Stimulated activated effector memory CD8-positive, alpha-beta T cell treated with anti-CD3 and anti-CD28 coated beads, Interleukin-12 subunit alpha, Interleukin-12 subunit beta, amount 100 ng/mL, for 72 hours (primary cell): ENCODE measurements at places on chromosomes 13 and 19.

DNA sequence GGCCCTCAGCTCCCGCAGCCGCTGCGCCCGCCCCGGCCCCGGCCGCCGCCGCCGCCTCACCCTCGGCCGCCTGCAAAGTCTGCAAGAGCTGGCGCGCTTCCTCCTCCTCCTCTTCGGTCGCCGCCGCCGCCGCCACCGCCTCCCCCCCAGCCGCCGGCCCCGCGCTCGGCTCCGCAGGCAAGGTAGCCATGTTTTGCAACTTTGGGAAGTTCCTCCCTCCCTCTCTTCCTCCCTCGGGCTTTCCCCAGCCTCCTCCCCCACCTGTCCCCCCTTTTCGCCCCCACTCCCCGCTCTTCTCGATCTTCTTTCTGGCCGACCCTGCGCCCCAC, 433 bp downstream of the SIX5 start:
- no peak for DNase-seq

- no peak for DNase-seq
These were observed 22.1 kb upstream of the OLFM2 start for GRCh38 chr19:9958379-9958821.

DNA sequence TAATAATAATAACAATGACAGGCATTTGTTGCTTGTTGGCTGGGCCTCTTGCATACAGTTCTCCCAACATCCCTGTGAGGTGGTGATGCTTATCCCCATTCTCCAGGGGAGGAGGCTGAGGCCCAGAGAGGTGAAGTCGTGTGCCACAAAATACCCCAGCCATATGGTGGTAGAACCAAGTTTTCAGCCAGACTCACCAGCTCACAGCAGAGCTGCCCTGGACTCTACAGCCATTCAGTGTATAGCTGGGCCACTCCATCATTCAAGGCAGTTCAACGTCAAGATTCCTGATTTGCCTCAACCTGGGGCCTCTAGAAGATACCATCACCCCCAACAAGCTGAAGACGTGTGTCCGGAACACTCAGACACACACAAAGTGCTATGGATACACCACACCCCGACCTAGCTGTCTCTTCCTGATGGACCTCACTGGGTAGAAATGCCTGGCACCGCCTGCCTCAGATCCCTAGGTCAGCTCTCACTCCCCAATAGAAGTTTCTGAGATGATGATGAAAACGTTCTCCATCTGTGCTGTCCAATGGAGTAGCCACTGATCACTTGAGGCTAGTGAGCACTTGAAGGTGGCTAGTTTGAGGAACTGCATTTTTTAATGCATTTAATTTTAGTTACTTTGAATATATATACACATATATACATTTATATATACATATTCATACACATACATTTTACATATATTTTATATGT, 4.3 kb upstream of the CEACAM19 start:
- no peak for DNase-seq

- DNase-seq, result no peak
These were observed 31.9 kb downstream of the PTPRS start for GRCh38 chr19:5308451-5309437.

DNA sequence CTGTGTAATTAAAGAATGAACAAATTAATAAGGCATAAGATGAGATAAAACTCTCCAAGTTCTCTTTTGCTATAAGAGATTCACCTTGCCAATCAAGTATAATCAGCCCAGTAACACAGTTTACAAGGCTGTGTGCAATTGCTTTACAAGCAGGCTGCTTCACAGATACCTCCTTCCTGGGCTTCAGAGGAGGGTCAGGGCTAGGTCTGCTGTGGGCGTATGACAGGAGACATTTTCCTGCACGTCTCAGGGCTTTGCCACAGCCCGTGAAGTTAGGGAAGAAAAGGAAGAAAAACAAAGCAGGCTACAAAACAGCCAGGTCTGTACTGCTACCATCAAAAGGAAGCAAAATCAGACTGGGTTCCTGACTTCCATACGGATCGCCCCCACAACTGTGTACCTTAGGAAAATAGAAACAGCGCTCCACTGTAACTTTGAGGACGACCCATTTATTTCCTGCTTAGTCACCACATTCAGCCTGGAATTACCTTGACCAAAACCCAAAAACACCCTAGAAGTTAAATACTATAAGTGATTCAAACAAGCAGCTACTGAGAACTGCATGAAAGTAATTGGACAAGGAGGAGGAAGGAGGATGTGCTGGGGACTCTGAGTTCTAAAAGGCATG, 12.4 kb downstream of the EFNB2 start:
- no peak for DNase-seq

- no peak for DNase-seq
These were observed 30.3 kb downstream of the TSHZ3 start for GRCh38 chr19:31318790-31319425.

DNA sequence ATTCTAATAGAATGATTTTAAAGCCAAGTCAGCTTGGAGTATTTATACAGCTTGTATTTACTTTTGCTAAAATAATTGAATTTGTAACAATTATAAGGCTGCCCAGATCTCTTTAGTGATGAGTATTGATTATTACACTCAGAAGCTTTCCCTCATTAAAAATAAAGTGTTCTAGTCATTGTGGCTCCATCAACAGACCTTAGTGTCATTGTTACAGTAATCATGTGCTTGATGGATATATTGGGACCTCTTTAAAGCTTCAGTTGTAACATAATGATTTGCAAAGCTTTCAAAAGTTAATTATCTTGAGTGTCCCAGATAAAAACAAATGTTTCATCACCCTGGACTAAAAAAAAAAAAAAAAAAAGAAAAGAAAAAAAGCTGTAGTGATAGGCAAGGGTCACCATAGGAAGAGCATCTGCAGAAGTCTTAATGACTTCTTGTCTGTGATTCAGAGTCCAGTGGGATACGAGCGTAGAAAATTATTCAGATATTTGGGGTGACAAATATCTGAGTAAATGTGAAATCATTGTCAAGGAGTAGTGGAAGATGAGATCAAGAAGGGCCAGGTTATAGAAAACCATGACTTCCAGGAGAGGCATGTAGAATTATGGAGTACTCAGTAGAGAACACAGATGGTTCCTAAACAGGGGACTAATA, 369.6 kb downstream of the DCT start:
- no peak for DNase-seq

DNA sequence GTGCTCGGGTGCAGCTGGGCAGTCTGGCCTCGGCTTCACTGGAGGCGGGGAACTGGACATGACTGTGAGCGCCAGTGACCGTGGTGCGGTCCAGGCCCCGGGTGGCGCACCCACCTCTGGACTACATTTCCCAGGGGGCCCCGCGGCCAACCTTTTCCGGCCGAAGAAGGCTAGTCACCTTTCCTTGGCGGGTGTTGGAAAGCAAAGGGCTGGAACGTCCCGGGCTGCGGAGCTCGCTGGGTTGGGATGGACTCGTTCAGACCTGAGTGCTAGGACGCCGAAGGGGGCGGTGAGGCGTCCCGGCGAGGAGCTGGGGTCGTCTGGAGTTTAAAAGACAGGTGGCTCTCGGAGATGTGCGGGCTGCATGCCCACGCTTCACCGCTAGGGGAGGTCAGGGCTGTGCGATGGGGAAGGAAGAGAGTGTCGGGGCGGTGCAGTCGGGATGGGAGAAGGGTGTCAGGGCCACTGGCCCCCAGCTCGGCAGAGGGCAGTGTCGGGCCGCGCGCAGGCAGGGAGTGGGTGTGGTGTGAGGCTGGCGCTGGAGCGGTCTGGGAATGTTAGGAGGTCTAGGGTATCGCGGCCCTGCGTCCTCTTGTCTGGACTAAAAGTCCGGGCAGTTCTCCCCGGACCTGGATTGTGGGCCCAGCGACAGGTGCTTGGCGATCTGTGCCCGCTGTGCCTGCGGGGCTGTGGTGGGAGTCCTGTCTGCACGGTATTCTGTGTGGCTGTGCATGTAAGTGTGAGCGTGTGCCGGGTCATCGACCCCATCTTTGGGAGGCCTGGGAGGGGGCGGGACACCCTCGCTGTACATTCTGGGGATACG, 57.1 kb downstream of the ZNF568 start:
- peak; percentile 66 for DNase-seq

DNA sequence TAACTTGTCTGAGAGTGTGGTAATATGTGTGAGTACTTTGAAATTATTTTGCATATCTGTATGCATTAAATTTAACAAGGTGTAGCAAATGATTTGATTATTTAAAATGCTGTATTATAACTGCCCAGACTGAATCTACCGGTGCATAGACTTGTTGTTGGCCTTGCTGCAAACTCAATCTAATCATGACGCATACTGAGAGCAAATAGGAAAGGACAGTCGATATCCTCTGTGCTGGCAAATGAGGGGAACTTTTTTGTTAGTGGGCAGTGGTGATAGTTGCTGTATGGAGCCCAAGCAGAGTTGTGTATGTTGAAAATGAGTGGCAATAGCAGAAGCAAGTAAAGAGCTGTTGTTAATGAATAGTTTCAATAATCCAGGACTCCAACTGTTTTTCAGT, 127.4 kb downstream of the LMO7 start:
- no peak for DNase-seq

DNA sequence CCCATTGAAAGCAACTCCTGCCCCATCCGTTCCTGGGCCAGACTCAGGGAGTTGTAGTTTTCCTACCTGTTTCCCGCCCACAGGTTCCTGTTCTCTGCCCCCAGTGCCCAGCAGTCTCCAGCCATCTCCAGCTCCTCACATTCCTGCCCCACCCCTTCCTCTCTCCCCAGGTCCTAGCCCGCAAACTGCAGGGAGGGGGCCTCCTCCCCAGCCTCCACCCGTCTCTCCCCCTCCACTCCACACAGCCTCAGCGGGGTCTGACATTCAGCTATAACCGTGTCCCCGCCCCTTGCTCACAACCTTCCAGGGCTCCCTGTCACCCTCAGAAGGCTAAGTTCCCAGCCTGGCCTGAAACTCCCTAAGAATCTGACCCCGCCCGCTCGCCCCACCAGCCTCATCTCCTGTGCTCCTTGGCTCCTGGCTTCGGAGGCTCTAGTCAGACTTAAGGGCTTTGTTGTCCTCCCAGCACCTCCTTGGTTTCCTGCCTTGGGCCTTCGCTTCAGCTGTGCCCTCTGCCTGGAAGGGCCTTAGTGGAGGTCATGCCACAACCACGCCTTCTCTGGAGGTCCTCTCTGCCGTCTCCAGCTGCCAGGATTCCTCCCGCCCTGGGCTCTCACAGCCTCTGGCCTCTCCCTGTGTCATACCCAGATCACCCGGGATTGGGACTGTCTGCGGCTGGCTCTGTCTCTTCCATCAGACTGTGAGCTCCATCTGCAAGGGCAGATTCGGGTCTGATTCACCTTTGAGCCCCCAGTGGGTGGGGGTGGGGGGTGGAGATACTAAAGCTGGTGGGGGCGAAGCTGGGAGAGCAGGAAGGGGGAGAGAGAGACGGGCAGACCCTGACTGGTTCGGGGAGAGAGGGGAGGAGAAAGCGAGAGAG, 5.1 kb upstream of the SPACA6 start:
- DNase-seq, result no peak

- no peak for DNase-seq
These were observed 154.9 kb upstream of the KLF12 start for GRCh38 chr13:74289107-74289506.

GRCh38 chr19:7522923-7523667, 671 bp downstream of the MCOLN1 start:
- no peak for DNase-seq

DNA sequence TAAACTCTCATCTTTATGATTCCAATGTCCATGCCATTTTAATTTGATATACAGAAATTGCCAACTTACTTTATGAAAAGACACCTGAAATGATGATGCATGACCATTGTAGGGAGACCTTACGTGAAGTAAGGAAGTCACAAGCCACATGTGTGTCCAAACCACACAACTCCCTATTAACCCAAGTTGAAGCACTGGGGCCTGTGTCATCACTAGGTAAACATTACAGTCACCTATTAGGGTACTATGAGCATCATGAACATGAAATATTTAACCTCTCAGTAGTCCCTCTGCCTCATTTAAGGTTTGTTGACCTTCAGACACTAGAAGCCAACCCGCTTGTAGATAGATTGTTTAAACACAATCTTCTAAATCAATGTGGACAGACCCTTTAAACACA, 576.9 kb downstream of the IRS2 start:
- no peak for DNase-seq

- no peak for DNase-seq
These were observed 551.4 kb upstream of the SGCG start for GRCh38 chr13:22629374-22629773.

- no peak for DNase-seq
These were observed 13.2 kb downstream of the MICOS13 start for GRCh38 chr19:5666921-5667610.

DNA sequence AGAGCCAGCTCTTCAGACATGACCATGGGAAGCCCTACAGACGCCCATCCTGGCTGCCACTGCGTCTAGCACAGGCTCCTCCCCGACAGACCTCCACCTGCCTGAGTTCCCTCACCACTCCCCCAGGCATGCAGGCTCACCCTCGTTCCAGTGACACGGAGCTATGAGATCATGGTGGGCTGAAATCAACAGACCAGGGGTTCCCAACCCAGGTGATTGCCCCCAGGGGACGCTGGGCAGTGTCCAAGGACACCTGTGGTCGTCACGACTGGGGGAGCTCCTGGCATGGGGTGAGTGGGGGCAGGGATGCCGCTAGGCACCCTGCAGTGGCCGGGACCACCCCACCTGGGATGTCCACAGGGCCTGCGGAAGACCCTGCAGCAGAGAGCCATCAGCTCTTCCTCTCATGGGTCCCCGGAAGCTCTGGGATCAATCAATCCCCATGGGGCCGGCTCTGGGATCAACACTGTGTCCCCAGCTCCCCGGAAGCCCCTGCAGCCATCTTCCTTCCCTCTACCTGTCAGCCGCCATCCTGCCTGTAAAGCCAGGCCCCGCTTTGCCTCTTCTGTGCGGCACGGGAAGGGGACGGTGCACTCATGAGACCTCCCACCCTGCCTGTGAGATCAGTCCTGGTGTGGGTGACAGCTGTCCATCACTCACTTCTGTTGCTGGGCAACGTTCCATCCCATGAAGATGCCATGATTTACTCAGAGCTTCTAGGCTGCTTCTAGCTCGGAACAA, 12.8 kb upstream of the MADCAM1 start:
- DNase-seq, result no peak

- DNase-seq, result no peak
These were observed 202.2 kb downstream of the SUCLA2 start for GRCh38 chr13:47798906-47799305.

GRCh38 chr13:69331245-69331644, 776.4 kb upstream of the ATXN8OS start:
- no peak for DNase-seq

DNA sequence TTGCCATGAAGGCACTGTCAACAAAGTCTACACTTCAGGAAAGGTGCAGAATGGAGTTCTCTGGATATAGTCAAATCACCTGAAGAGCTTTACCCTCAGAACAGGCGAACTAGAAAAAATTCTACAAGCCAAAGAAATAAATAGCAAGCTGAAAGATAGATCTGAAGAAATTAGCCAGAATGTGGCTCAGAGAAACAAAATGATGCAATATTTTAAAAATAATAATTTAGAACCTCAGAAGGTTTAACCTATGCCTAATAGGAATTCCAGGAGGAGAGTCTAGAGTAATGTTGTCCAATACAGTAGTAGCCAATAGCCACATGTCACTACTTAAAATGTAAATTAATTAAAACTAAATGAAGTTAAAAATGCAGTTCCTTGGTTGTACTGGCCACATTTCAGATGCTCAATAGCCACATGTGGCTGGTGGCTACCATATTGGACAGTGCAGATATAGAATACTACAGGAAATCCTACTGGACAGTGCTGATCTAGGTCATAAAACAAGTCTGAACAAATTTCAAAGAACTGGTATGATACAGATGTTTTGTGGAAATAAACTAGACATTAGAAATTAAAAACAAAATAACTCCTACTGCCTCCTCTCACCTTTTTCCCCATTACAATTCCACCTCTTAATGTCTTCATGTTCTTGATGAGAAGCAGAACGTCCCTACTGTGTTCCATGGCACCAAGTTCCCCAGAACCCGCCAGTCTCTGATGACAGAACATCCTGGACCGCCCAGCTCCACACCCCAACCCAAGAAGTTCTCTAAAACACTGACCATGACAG, 679 bp upstream of the CDADC1 start:
- DNase-seq, result no peak

- no peak for DNase-seq
These were observed 533.4 kb upstream of the NBEA start for GRCh38 chr13:34408640-34409039.
